ENCODE measurements at places on chromosomes 11 and 22.

GRCh38 chr11:8873741-8874405, 37.1 kb upstream of the AKIP1 start:
- DNase-seq: no peak

- DNase-seq: no peak
Observed at GRCh38 chr11:7520011-7520942, 6.5 kb downstream of the PPFIBP2 start.

GRCh38 chr11:125402435-125402834, 93.6 kb downstream of the FEZ1 start:
- no peak for DNase-seq

DNA sequence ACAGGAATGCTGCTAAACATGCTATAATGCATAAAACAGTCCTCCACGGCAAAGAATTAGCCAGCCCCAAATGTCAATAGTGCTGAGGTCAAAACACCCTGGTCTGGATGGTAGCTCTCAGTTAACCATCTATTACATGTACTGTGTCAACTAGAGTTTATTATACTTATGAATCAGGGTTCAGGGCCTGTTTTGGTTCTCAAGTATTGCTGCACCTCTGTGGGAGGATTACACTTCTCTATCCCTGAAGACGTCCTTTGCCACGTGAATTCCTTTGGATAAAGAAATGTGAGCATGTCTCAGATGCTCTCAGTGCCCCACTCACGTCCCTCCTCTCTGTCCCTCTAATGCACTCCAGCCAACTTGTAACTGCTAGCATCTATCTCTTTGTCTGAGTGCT, 53.4 kb downstream of the SLC1A2 start:
- no peak for DNase-seq

DNA sequence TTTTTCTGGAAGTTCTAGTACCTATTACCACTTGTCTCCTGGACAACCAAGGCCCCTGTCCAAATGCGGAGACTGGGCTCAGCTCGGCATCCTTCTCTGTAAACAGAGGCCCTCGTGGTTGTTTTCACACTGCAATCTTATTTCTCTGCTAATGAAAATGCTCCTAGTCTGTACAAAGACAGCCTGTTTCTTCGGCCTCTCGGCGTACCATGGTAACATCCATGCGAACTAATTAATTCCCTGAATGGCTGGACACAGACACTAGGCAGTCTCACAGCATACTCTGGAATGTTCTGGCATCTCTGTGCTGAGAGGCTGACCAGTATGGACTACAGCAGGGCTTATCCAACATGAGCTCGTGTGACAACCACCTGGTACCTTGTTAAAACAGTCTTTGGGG, 5.7 kb downstream of the POLR3H start:
- DNase-seq: no peak
